ENCODE measurements at places on chromosomes 4 and X.
A peak's percentile ranks its signal among the peaks of the same experiment; 100 is the strongest.

GRCh38 chrX:66017659-66018170, 22.2 kb downstream of the VSIG4 start:
- DNase-seq, result no peak

GRCh38 chr4:167622481-167623240, 388.4 kb upstream of the SPOCK3 start:
- DNase-seq, result peak; percentile 43

DNA sequence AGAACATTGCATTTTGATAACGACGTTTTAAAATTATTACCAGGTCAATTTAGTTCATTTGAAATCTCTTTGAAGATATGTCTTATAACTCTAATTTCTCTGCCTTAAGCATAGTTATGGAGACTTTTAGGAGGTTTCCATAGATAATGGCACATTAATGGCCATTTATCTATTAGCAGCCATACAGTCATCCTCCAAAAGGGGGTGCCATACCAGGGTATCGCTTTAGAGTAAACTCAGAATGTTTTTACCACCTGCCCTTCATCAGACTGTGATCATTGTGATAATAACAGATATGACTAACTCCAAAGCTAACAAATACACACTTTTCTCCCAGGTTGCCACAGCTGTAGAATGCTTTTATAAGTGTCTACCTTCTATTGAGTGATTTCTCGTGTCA, 461.5 kb downstream of the FSTL5 start:
- DNase-seq, result no peak

- DNase-seq, result no peak
These were observed 34.7 kb downstream of the CRMP1 start for GRCh38 chr4:5858020-5858769.

GRCh38 chrX:40474205-40474626, 106.6 kb upstream of the ATP6AP2 start:
- no peak for DNase-seq

- DNase-seq, result peak; percentile 1
These were observed 5.2 kb downstream of the POU4F2 start for GRCh38 chr4:146643812-146644401.

Measured in inflammatory macrophage treated with lipopolysaccharide for 4 hours (primary cell).